ENCODE measurements at places on chromosomes 5 and 9.

DNA sequence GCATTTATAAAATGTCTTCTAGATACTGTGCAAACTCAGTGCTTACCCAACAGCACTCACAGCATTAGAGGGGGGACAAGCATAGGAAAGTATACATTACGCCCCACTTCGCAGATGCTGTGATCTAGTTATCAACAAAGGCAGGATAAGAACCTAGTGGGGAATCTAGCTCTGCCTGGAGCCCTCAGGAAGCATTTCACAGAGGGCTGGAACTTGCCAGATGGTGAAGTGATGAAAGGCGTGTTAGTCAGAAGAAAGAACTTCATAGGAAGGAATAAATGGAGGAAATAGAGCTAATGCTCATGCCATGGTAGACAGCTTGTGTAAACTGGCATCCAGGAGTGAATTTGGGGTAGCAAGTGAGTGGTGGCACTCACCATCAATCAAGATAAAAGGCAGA is 25.8 kb downstream of the DIRAS2 start:
- peaks cover 3% of the 10 kb centered on the region for H3K27me3 ChIP-seq
- no peak overlapping the region for H3K4me3 ChIP-seq
- no peak overlapping the region for H3K27ac ChIP-seq

GRCh38 chr5:43304525-43304924 is 8.7 kb downstream of the HMGCS1 start:
- no peak overlapping the region for H3K27ac ChIP-seq
- H3K36me3 ChIP-seq = no peaks in the 10 kb centered on the region
- H3K4me1 ChIP-seq = peaks cover 48% of the 10 kb centered on the region
- no peaks in the 10 kb centered on the region for H3K27me3 ChIP-seq
- DNase-seq = no peak

DNA sequence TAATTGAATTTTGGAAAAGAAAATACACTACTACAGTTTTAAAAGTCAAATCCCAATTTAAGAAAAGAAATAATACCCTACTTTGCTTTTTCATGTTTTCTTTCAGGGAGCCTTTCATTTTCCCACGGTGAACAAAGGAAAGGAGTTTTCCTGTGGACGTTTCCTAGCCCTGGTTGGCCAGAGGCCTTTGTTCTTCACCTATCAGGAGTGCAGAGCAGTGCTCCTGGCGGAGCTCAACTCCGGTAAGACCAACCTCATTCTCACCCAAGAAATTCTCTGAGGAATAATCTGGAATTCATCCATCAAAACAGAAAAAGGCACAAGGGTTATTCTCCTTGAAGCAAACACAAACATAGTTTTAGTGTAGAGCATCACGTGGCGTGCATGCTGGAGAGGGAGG is 248.9 kb downstream of the ADGRV1 start:
- H3K27ac ChIP-seq = no peak overlapping the region
- DNase-seq = no peak
- no peak overlapping the region for H3K4me3 ChIP-seq
- H3K4me1 ChIP-seq = peaks cover 3% of the 10 kb centered on the region

DNA sequence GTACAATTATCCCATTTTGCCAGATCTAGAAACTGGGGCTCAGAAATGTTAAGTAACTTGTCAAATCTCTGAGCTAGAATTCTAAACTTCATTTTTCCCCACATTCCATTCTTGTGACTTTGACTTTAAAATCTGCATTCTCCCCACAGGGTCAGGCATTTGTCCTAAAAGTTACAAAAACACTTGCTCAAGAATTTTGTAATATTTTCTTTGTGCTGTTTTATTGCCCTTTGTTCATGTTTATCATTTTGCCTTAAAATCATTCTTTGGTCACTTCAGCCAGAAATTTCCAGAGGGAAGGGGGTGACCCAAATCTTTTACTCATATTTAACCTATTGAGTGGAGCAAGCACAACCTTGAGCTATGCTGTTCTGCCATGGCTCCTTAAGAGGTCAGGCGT is 120.1 kb upstream of the CCL21 start:
- H3K36me3 ChIP-seq = no peaks in the 10 kb centered on the region
- DNase-seq = no peak
- H3K27me3 ChIP-seq = peaks cover 15% of the 10 kb centered on the region
- H3K4me1 ChIP-seq = no peaks in the 10 kb centered on the region

DNA sequence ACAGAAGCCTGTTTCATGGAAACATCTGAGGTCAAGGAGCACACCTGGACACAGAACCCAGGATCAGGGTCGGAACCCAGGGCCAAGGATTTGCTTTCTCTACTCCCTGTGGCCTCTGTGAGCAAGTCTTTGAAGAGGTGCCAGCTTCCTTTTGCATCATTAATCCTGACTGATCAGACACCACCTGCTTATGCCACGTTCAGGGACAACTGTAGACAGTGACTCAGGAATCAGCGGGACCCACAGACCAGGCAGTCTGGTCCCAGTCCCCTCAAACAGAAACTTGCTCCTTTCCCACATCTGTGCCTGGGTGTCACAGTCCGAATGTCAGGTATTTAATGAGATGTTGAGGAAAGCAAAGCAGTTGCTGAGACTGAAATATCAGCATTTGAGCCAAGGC is 154.8 kb downstream of the SGCD start:
- H3K27ac ChIP-seq = no peak overlapping the region
- no peaks in the 10 kb centered on the region for H3K27me3 ChIP-seq
- no peak overlapping the region for H3K4me3 ChIP-seq
- no peaks in the 10 kb centered on the region for H3K36me3 ChIP-seq

GRCh38 chr5:173392172-173392571 is 64.0 kb upstream of the STC2 start:
- no peaks in the 10 kb centered on the region for H3K27me3 ChIP-seq
- H3K4me3 ChIP-seq = no peak overlapping the region
- H3K36me3 ChIP-seq = no peaks in the 10 kb centered on the region

DNA sequence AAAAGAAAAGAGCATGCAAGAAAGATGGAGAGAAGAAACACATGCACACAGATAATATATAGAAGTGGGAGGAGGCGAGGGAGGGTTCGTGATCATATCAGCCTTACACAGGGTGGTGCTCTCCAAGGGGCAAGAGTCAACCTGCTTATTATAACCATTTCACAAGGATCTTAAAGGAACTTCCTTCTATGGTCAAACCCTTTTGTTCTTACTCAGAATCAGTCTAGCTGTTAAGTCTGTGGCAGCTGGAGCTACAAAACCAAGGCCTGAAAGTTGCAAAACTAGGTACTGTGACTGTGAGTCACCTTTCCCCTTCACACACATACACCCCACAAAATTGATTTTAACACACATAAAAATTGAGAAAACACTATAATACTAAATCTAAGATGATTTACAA is 18.5 kb upstream of the ERMP1 start:
- no peaks in the 10 kb centered on the region for H3K4me1 ChIP-seq
- H3K4me3 ChIP-seq = no peak overlapping the region
- no peaks in the 10 kb centered on the region for H3K27me3 ChIP-seq
- H3K27ac ChIP-seq = no peak overlapping the region
- H3K36me3 ChIP-seq = no peaks in the 10 kb centered on the region
- no peak for DNase-seq

GRCh38 chr9:116160676-116161571 is 7.3 kb downstream of the PAPPA start:
- H3K4me3 ChIP-seq = no peak overlapping the region
- H3K27ac ChIP-seq = no peak overlapping the region
- peaks cover 19% of the 10 kb centered on the region for H3K4me1 ChIP-seq
- H3K36me3 ChIP-seq = no peaks in the 10 kb centered on the region

DNA sequence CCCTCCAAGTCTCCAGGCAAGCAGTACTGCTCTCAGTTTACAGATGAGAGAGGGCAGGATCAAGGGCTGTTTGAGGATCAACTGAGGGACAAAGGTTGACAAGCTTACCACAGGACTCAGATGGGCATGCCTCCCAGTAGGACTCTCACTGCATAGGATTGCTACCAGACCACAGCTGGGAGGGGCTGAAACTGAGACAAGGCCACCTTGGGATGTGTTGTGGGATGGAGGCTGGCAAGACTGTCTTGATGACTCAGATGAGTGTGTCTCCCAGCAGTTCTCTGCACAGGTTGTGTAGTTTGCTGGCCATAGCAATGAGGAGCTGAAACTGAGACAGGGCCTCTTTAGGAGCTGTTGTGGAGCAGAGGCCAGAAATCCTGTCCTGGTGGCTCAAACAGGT is 222.2 kb upstream of the IRX1 start:
- H3K4me3 ChIP-seq = no peak overlapping the region
- no peaks in the 10 kb centered on the region for H3K36me3 ChIP-seq
- no peak overlapping the region for H3K27ac ChIP-seq
- DNase-seq = no peak
- H3K4me1 ChIP-seq = no peaks in the 10 kb centered on the region
- no peaks in the 10 kb centered on the region for H3K27me3 ChIP-seq

DNA sequence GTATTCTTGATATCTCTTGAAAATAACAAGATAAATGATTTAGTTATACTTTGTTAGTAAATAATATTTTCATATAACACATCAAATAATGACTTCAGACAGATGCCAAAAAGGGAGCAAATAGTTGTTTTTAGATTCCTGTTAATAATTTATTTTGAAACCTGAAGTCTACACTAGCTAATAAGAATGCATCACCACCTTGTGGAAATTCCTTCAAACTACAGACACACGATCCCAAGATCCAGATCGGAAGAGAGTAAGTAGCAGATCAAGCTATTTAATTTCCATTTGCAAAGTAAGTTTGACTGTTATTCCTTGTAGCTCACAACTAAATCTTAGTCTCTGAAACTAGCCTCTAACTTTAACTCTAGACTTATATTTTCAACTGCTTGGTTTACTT is 35.5 kb upstream of the ISL1 start:
- H3K4me3 ChIP-seq = no peak overlapping the region
- H3K36me3 ChIP-seq = no peaks in the 10 kb centered on the region
- DNase-seq = no peak
- no peaks in the 10 kb centered on the region for H3K4me1 ChIP-seq
- no peak overlapping the region for H3K27ac ChIP-seq

GRCh38 chr9:121601194-121601593 is 50.2 kb upstream of the DAB2IP start:
- H3K4me1 ChIP-seq = peaks cover 88% of the 10 kb centered on the region
- peak overlapping the region; percentile 14 for H3K27ac ChIP-seq
- no peak for DNase-seq
- H3K27me3 ChIP-seq = no peaks in the 10 kb centered on the region
- no peaks in the 10 kb centered on the region for H3K36me3 ChIP-seq

- no peaks in the 10 kb centered on the region for H3K36me3 ChIP-seq
- no peak overlapping the region for H3K4me3 ChIP-seq
- H3K27me3 ChIP-seq = no peaks in the 10 kb centered on the region
- H3K4me1 ChIP-seq = no peaks in the 10 kb centered on the region
- H3K27ac ChIP-seq = no peak overlapping the region
Observed at GRCh38 chr5:61205013-61205412, 42.7 kb upstream of the SMIM15 start.

- no peak for DNase-seq
- no peak overlapping the region for H3K4me3 ChIP-seq
Observed at GRCh38 chr5:133930061-133930812, 38.2 kb downstream of the C5orf15 start.

DNA sequence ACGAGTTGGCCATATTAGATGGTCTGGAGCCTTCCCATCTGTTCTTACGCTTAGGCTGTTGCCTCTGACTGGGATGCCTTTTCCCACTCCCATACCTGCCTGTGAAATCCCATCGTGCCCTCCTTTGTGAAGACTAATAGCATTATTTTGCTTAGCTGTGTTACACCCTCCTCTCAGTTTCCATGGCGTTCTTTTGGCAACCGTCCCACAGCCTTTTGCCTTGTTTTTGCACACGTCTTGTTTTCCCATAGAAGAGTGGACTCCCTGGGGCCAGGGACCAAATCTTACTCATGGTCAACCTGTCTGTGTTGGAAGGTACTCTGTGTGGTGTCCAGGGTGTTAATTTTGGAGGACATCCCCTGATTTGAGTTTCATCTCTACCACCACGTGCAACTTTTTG is 242.1 kb downstream of the HSPA4 start:
- no peak overlapping the region for H3K27ac ChIP-seq
- peaks cover 44% of the 10 kb centered on the region for H3K27me3 ChIP-seq
- H3K36me3 ChIP-seq = no peaks in the 10 kb centered on the region

- no peak for DNase-seq
- no peak overlapping the region for H3K27ac ChIP-seq
- no peaks in the 10 kb centered on the region for H3K4me1 ChIP-seq
Observed at GRCh38 chr5:145260670-145261069, 574.5 kb downstream of the PRELID2 start.

- H3K4me3 ChIP-seq = no peak overlapping the region
- H3K27me3 ChIP-seq = no peaks in the 10 kb centered on the region
- DNase-seq = no peak
- H3K36me3 ChIP-seq = no peaks in the 10 kb centered on the region
Observed at GRCh38 chr5:124671193-124671592, 75.2 kb downstream of the ZNF608 start.

- H3K36me3 ChIP-seq = peaks cover 30% of the 10 kb centered on the region
- H3K27me3 ChIP-seq = no peaks in the 10 kb centered on the region
- H3K4me3 ChIP-seq = no peak overlapping the region
- H3K4me1 ChIP-seq = no peaks in the 10 kb centered on the region
- no peak for DNase-seq
- H3K27ac ChIP-seq = no peak overlapping the region
Observed at GRCh38 chr9:21906881-21907280, 87.3 kb downstream of the CDKN2A start.

GRCh38 chr9:114390952-114391351 is 3.2 kb upstream of the AKNA start:
- H3K27me3 ChIP-seq = no peaks in the 10 kb centered on the region
- DNase-seq = no peak
- peaks cover 54% of the 10 kb centered on the region for H3K4me1 ChIP-seq

GRCh38 chr9:108156270-108156998 is 666.9 kb upstream of the KLF4 start:
- no peaks in the 10 kb centered on the region for H3K27me3 ChIP-seq
- no peak overlapping the region for H3K4me3 ChIP-seq
- no peaks in the 10 kb centered on the region for H3K36me3 ChIP-seq
- DNase-seq = no peak
- peaks cover 4% of the 10 kb centered on the region for H3K4me1 ChIP-seq
- H3K27ac ChIP-seq = no peak overlapping the region

DNA sequence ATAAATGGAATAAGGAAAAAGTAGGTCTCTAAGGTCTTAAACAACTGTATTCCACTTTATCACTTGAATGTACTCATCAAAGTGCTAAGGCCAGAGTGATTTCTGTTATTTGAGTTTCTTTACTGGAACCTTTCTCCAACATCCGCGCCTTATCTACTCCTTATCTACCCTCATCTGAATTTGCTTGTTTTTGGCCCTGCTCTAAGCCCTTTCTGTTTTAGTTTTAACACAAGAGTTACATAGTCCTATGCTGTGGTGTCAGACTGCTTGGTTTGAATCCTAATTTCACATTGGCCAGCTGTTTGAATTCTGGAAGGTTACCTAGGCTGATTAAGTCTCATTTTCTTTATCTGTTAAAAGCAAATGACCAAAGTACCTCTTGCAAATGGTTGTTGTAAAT is 128.3 kb downstream of the PCSK5 start:
- no peak overlapping the region for H3K27ac ChIP-seq
- H3K4me3 ChIP-seq = no peak overlapping the region
- H3K36me3 ChIP-seq = no peaks in the 10 kb centered on the region
- H3K27me3 ChIP-seq = no peaks in the 10 kb centered on the region
- no peaks in the 10 kb centered on the region for H3K4me1 ChIP-seq

- no peak for DNase-seq
- H3K27ac ChIP-seq = no peak overlapping the region
- peaks cover 33% of the 10 kb centered on the region for H3K27me3 ChIP-seq
- no peak overlapping the region for H3K4me3 ChIP-seq
Observed at GRCh38 chr9:87193151-87193550, 245.8 kb upstream of the GAS1 start.

GRCh38 chr5:52947851-52948250 is 41.3 kb upstream of the ITGA2 start:
- H3K27me3 ChIP-seq = no peaks in the 10 kb centered on the region
- no peak overlapping the region for H3K4me3 ChIP-seq
- H3K27ac ChIP-seq = peak overlapping the region; percentile 37
- H3K36me3 ChIP-seq = peaks cover 7% of the 10 kb centered on the region
- H3K4me1 ChIP-seq = peaks cover 34% of the 10 kb centered on the region
- DNase-seq = no peak

GRCh38 chr9:82590845-82591244 is 472.1 kb downstream of the RASEF start:
- H3K4me3 ChIP-seq = no peak overlapping the region
- no peaks in the 10 kb centered on the region for H3K36me3 ChIP-seq
- DNase-seq = no peak
